ENCODE measurements at places on chromosomes 12 and 14. TPM values are rescaled to one million over a fixed set of nuclear protein-coding genes. Genes with fewer than 3 reads are reported as not detected.

The ATP2B1 gene
- 33.6 TPM for total RNA-seq

The LMO3 gene
- 34.1 TPM for total RNA-seq

The MYF6 gene
- total RNA-seq: not detected

The KLRC2 gene
- not detected for total RNA-seq

The TSHR gene
- not detected for total RNA-seq

The RHEBL1 gene
- not detected for total RNA-seq

The GUCY2C gene
- not detected for total RNA-seq

The B3GNT4 gene
- total RNA-seq: not detected

The LRTM2 gene
- not detected for total RNA-seq

The EMP1 gene
- 465 TPM for total RNA-seq

The ZNF891 gene
- 1.00 TPM for total RNA-seq

The SYCP3 gene
- total RNA-seq: not detected

The DDX47 gene
- 45.1 TPM for total RNA-seq

All from cardiac ventricle fibroblast (primary cell).